Fibroblast of lung (primary cell): ENCODE measurements at places on chromosomes 16 and 17. TPM values are rescaled to one million over a fixed set of nuclear protein-coding genes. Genes with fewer than 3 reads are reported as not detected.

GRCh38 chr17:75844530-75845057, 390 bp upstream of the UNC13D start:
- no peak for DNase-seq

GRCh38 chr17:8264836-8265542, 15.9 kb downstream of the PFAS start:
- DNase-seq = no peak

DNA sequence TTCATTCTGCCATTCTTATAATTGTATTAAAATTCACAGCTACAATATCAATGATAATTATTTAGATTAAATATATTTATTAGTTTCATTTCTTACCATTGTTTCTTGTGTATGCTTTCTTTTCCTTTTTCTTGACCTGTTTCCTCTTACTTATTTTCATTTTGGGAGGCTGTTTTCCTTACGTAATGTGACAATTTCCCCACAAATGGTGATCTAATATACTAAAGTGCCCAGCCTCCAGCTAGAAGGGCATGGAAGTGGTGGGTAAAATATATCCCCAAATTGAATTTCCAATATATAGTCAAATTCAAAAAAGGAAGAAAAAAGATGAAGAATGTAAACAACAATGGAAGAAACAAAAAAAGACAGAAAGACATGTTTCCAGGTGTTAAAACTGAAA, 1.5 kb upstream of the ABCA6 start:
- DNase-seq = no peak

DNA sequence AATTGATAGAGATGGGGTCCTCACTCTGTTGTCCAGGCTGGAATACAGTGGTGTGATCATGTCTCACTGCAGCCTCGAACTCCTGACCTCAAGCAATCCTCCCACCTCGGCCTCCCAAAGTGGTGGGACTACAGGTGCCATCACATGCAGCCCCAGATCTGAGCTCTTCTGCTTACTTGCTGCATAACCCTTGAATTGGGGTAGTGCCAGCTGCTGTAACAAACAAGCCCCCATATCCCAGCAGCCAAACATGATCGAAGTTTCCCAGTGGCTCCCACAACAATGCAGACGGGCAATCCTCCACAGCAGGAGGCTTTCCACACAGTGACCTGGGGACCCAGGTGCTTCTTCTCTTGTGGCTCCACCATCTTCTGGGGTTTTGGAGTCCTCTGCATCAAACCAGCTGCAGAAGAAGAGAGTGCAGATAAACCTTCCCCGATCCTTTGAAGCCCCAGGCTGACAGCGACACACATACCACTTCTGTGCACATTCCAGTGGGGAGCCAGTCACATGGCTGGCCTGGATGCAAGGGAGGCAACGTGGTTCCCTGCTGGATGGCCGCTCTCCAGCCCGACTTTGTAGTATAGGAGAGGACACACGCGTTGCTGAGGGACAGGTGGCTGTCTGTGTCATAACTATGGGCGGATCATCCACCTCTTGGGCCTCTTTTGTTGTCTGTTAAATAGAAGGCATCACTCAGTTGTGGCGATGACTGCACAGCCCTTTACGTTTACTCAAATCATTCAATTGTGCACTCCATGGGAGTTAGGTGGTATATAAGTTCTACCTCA, 16.7 kb downstream of the SBK1 start:
- no peak for DNase-seq

DNA sequence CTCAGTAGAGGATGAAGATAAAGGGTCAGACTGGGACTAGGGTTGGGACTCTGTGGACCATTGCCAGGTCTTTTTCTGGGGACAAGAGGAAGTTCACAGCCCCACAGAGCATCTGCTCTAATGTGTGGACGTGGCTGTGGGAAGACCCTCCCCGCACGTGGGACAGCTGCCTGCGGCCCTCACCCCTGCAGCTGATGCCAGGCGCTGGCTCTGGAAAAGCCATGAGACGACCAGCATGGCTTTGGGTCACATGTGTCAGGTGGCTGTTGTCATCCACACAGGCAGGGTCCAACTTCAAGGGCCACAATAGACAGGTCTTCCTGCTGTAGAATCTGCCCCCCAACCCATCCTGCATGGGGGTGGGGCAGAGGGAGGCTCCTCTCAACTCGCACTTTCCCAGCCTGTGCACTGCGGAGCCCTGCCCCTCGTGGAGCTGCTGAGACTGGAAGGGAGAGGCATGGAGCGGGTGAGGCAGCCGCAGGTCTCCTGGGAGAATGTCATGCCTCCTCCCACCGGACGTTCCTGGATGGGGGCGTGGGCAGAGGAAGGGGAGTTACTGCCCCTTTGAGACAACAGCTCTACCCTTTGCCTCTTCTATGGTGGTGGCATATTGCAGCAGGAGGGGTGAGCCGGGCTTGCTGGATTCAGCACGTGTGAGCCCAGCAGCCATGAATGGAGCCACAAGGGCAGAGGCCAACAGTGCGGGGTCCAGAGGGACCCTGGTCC, 53.4 kb downstream of the PIMREG start:
- no peak for DNase-seq

GRCh38 chr17:77422104-77422747, 281.5 kb downstream of the SEC14L1 start:
- no peak for DNase-seq

- peak; percentile 80 for DNase-seq
Measured at GRCh38 chr16:20879175-20880040, 20.8 kb downstream of the DCUN1D3 start.

DNA sequence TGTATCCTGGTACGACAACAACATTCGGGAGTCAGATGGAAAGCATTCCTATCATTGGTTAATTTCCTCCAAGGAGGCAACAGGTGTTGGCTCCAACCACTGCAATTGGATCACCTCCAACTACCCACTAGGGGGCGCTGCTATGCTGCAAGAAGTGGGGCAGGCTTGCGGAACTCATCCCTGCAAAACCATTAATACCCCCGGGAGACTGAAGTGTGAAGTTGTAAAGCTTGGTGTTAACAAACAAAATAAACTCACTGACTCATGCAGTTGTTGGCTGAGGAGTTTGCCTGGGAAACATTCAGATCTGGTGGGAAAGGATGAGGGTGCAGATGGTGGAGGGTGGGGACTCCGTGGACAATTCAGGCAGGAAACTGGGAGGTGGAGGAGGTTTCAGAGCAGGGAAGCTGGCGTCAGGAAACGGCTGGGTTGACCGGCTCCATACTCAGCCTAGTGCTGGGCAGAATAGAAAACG, 84.9 kb downstream of the HS3ST2 start:
- peak; percentile 65 for DNase-seq

- DNase-seq = no peak
Measured at GRCh38 chr16:3115003-3115402, 2.6 kb downstream of the ZNF205 start.

GRCh38 chr16:10740000-10740844, 3.4 kb upstream of the NUBP1 start:
- no peak for DNase-seq

GRCh38 chr17:61476476-61477203, 24.4 kb downstream of the TBX4 start:
- no peak for DNase-seq

GRCh38 chr17:11238705-11239104, 2.3 kb upstream of the SHISA6 start:
- no peak for DNase-seq

GRCh38 chr17:1783834-1784611, 22.2 kb downstream of the SERPINF1 start:
- DNase-seq = peak; percentile 81

- no peak for DNase-seq
Measured at GRCh38 chr16:10253409-10253808, 71.2 kb upstream of the GRIN2A start.

GRCh38 chr17:79187186-79187585, 112.6 kb downstream of the ENGASE start:
- DNase-seq = no peak

CES3 gene
- total RNA-seq = 0.77 and 1.3 TPM in 2 replicates

GRCh38 chr16:13084331-13084730, 182.9 kb downstream of the SHISA9 start:
- DNase-seq = no peak

GCSH gene
- 15.0 and 15.4 TPM in 2 replicates for total RNA-seq

CCL16 gene
- not detected in 2 replicates for total RNA-seq

ARMC7 gene
- total RNA-seq = 2.8 and 3.1 TPM in 2 replicates

DNA sequence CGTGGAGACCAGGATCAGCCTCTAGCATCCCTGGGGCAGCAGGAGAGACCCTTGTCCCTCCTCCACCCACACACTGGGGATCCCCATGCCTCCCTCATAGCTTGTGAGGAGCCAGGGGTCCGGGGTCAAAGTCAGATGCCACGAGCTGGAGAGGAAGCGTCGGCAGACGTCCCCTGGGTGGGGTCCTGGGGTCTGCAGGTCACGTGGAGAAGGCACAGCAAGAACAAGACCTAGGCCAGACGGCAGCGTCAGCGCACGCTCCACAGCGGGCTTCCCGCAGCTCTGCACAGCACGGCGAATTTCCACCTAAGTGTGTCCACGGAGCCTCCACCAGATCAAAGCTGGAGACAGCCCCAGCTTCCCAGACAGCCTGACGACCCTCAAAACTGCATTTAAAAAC, 49.3 kb downstream of the SLC7A5 start:
- DNase-seq = no peak

- no peak for DNase-seq
Measured at GRCh38 chr17:20039037-20039436, 29.9 kb downstream of the SPECC1 start.
